ENCODE measurements at places on chromosomes 12 and 14. TPM values are rescaled to one million over a fixed set of nuclear protein-coding genes. Genes with fewer than 3 reads are reported as not detected.

ADAM20 gene
- total RNA-seq: 1.3 TPM

TSPAN9 gene
- total RNA-seq: 8.1 TPM

KRT80 gene
- 0.25 TPM for total RNA-seq

HSP90B1 gene
- 438 TPM for total RNA-seq

SCNN1A gene
- total RNA-seq: under 0.01 TPM

POTEM gene
- not detected for total RNA-seq

SRRM4 gene
- not detected for total RNA-seq

DYNC1H1 gene
- total RNA-seq: 376 TPM

SSTR1 gene
- total RNA-seq: 0.63 TPM

ITGA7 gene
- 37.6 TPM for total RNA-seq

FOXN4 gene
- total RNA-seq: not detected

OAS2 gene
- total RNA-seq: 2.0 TPM

GRCh38 chr12:122012184-122012583, 9.5 kb upstream of the BCL7A start:
- no peak for DNase-seq

- DNase-seq: no peak
Measured at GRCh38 chr14:106605548-106606448, 1079.4 kb downstream of the TMEM121 start.

GRCh38 chr14:72303930-72304329, 371.7 kb downstream of the RGS6 start:
- no peak for DNase-seq

GRCh38 chr14:91398707-91399106, 18.9 kb downstream of the CCDC88C start:
- DNase-seq: no peak

GRCh38 chr12:69467366-69467765, 2.8 kb upstream of the FRS2 start:
- peak; percentile 73 for DNase-seq

DNA sequence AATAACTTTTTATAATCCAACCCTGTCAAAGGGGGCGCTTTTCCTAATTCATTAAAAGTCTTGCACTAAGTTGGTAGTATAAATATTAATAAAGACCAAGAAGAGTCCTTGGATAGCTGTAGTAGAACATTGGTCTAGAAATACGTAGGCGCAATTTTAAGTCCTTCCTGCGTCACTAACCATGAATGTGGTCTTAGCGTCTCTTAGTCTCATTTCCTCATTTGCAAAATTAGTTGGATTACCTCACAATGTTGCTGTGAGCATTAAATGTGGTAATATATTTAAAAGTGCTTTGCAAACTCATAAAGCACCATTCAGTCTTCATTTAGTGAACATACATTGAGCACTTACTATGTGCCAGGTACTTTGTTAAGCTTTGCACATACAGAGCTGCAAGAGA, 149.7 kb downstream of the AEBP2 start:
- no peak for DNase-seq

- DNase-seq: no peak
Measured at GRCh38 chr12:123690191-123690840, 19.4 kb downstream of the TCTN2 start.

DNA sequence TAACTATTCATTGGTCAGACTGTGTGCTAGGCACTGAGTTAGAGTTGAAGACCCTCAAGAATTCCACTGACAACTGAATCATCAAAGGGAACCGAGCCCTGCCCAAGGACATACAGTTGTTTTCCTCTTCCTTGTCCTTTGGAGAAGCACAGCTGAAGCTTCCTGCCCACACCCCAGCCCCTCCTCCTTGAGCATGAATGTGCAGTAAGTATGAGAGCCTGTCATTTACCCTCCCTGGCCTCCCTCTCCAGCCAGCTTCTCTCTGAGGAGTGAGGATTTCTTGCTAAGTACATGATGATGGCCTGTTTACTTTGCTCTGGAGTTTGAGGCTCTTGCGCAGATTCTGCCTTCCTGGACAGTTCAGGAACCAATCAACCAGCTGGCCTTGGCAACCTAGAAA, 235.2 kb downstream of the CACNA1C start:
- DNase-seq: peak; percentile 56

- no peak for DNase-seq
Measured at GRCh38 chr12:45350861-45351260, 135.0 kb downstream of the ANO6 start.

DNA sequence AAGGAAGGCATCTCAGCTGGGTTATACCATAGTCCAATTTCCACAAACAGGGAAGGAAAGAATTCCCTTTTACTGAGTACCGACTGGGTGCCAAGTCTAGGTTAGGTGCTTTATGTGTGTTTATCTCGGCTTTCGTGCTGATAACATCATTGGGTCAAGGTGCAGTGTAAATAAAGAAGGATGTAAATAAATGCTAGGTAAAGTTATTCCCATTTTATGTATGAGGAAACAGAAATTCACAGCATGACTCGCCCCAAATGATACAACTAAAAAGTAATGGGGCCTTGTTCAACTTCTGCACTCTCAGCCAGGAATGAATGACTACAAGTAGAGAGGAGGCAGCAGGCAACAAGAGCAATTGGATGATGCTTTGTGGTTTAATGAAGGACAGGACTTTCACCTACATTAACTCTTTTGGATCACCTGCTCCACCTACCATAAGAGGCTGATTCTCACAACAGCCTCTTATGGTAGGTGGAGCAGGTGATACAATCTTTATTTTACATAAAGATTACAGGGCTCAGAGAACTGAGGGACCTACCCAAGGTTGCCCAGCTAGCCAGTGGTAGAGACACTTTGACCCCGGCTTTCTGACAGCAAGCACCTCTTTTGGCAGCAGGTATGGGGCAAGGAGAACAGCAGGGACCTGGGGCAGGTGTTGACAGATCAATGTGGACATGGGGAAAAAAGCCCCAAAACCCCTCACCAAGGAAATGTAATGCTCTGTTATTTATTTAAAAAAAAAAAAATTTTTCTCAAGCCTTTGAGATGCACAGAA, 213.4 kb upstream of the NUDT4 start:
- no peak for DNase-seq

GRCh38 chr14:20350860-20351259, 7.4 kb downstream of the PARP2 start:
- DNase-seq: peak; percentile 9

GRCh38 chr12:65364046-65364445, 85.6 kb downstream of the MSRB3 start:
- DNase-seq: peak; percentile 25

DNA sequence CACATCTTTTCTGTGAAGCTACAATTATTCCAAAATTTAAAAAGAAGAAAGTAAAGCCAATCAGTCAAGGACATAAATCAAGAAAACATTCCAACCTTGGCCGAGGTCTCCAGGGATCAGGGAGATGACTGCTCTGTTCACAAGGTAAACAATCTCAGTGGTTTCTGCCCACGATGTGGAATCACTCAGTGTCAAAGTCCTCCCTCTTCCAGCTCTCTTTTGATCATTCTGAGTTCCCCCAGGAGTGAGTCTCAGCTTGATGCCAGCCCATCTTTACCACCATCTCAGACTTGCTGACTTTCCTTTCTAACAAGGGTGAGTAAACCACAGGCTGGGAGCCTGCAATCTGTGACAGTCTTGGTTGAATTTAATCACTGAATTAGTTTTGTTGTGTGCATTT, 4.8 kb upstream of the SERPINA9 start:
- peak; percentile 3 for DNase-seq

- DNase-seq: no peak
Measured at GRCh38 chr14:91983588-91983987, 36.1 kb upstream of the FBLN5 start.

DNA sequence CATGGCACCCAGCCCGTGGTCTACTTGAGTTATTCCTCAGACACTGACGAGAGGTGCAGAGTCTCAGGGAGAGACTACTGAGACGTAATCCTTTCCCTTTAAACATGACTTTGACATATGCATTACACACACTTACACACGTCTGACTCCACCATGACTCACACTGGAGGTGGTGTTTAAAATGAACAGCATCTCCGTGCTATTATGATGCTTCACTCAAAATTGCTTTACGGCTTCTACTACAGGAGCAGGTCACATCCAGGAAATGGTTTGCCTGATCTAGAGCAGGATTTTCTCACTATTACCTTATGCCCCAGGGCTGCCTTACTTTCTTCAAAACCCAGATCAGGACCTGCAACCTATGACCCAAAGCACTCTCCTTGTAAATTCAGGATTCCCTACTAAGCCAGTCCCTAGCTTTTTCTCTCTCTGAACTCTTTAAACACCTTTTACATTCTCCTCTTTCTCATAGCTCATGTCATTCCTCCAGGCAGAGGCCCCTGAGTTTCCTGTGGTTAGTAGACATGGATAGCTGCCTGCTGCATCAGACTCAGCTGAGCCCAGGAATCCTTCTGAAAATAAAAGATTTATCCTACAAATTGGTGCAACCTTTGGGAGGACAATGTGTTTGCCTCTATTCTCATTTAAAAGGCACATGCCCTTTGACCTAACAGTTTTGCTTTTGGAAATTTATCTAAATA, 31.2 kb downstream of the TMCC3 start:
- DNase-seq: peak; percentile 82

DNA sequence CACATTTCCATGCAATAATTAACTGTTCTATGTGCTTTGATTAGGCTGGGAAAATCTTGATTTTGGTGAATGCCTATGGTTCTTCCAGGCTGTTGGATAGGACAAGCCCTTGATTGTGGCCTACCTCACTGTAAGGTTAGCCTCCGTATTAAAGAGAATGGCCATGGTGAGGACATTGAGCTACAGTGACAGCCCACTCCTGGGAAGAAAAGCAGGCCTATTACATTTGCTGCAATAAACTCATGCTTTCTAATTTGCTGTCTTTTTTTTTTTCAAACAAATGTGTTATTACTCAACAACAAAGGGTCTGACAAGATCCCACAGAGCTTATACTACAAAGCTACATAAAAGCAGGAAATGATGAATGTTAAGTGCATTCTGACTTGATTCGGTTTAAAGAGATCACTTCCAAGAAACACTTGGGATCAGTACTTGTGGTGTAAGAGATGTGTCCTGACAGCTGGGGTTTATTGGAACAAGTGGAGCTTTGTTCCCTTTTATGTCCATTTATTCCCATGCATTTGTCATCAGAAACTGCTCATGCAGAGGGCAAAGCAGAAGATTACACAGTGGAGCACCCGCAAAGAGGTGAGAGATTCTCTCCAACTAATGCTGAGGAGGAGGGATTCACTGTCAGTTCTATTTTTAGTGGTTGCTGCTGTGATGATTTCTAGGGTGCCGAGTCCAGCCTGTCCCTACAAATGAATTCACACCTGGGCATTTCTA, 29.1 kb upstream of the KCNK10 start:
- DNase-seq: peak; percentile 2

DNA sequence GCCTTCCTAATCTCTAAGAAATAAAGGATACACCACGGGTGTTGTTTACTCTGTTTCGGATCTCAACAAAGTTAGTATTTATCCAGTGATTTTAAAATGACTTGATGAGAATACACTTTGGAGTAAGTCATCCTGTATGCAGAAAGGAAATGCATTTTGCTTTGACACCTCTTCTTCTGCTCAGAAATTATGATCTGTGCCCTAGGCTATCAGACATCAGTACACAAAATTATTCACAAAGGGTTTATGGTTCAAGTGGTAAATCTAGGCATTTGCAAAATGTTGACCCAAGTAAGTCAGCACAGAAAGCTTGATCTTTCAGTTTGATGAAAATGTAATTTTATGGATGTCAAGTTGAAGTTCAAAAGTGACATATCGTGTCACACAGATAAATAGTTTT, 248.5 kb downstream of the ATP23 start:
- no peak for DNase-seq

- no peak for DNase-seq
Measured at GRCh38 chr12:26795910-26796309, 37.1 kb downstream of the ITPR2 start.

DNA sequence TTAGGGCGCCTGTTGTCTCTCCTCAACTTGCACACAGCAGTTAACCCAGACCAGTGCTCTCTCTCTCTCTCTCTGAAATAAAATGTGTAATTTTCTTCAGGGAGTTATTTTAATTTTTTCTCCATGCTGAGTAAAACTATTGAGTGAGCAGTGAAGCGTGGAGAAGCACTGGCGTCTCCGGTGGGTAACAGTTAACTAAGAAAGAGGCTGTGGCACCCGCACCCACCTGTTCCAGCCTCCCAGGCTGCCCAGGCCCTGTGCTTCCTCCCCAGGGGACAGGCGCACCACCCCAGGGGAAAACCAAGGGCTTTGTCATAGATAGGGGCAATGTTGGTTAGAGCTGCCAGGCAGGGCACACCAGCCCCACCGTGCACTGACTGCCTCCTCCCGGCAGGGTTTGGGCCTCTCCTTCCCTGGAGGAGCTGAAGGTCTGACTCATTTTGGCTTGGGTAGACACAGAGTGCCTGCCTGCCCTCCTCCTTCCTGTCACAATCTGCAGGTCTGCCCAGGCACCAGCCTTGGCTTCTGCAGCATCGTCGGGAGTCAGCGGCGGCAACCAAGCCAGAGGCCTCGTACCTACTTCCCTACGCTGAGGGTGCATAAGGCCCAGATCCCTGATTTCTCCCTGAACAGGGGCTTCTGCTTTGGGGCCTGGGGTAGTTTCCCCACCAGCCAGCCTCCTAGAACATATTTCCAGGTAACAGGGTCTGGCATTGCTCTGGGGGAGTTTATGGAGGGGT, 3.9 kb downstream of the HOXC5 start:
- DNase-seq: no peak

DNA sequence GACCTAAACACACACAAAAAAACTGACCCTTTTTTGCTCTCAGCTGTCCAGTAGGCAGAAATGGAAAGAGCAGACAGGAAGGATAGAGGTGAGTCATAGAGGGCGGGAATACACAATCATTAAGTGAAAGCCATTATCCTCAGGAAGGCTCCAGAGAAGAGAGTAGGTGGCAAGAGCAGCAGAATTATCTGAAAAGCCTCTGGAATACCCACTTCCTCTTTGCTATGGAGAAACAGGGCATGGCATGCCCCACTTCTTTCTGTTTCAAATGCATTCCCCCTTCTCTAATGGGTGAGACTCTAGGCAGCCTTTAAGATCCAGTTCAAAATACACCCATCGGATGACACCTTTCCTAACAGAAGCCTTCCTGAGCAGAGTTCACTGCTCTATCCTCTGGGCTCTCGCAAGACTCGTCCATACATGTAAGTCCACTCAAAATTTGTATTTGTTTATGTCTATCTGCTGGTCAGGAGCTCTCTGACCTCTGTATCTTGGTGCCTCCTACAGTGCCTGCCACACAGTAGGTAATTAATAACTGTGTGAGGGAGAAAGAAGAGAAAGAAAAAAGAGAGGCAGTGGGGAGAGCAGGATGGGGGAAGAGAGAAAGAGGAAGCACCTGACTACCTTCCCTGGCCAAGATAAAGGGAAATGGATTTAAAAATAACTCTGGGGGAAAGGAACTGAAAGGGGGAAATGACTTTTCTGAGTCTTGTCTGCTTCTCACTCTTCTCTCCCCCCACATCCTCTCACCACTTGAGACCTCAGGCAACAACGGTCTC, 8.5 kb downstream of the KLHL33 start:
- DNase-seq: peak; percentile 59

DNA sequence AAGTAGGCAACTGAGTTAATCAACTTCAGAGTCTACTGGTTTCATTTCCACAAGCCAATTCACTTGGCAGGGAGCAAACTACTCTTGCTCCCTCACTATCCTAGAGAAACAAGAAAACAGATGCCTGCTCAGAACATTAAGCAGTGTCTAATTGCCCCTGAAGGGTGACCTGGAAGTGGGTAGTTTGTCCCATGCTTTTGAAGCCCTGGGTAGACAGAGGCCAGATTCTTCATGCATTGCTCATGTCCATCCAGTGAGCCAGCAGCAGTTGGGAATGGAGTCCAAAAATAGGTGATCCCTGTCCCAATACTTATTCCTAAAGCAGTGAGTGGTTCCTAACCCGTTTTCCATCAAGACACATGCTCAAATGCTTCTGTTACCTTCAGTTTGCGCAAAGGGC, 48.8 kb downstream of the BICDL1 start:
- no peak for DNase-seq
